Hindlimb muscle (tissue), 1 donor: ENCODE measurements at places on chromosomes 7 and 10.
A peak's percentile ranks its signal among the peaks of the same experiment; 100 is the strongest.

DNA sequence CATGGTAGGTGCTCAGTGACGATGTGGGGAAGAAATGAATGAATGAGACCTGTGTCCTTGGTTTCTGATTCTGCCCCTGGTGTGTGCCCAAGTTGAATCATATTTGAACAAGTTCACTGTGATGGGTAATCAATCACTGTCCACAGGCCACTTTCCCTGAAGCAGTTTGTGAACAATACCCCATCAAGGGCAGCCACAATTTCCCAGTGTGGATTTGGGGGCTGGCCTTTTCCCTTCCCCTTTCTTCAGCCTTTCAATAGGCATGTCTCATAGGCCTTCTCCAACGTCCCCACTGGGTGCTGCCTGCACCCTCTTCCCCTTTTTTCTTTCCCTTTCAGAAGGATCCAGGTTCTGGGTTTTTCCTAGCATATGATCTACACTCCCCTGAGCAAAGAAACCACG, 64.7 kb downstream of the CREB5 start:
- no peak for DNase-seq

DNA sequence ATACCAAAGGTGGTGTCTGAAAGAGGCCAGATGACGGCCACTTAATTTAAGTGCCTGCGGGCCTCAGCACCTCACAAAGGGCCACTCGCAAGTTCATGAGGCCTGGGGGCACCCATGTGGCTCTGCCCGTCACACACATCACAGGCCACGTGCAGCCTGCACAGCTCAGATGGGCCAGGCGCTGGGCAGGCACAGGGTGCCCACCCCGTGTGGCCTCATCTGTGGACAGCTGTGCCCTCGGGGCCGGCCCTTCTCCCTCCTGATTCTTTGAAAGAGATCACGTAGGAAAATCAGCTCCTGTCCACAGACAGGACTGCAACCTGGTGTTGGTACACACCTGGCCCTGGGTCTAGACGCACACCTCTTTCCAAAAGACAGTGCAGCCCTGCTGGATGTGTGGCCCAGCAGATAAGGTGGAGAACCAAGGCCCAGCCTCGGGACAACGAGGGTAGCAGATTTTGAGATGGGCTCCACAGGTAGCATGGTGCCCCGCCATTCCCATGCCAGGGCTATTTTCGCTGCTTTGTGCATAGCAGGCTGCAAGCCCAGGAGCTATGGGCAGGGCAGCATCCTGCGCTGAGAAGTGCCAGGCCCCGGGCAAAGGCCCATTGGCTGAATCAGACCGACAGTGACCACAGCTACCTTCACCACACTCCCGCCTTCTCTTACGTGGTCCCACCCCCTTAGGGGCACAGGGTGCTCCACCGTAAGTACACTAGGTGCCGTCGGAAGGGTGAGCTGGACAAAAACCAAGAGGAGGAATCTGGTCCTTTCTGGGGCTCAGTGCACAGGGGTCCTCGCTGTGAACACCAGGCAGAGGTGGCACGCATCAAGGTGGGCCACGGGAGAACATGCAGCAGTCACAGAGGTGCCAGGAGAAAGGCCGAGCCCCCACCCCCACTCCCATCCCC, 124.5 kb downstream of the EBF3 start:
- no peak for DNase-seq

GRCh38 chr10:97072851-97073665, 112.7 kb downstream of the SLIT1 start:
- peak; percentile 80 for DNase-seq

GRCh38 chr10:50593523-50594376, 30.0 kb downstream of the SGMS1 start:
- DNase-seq: no peak

DNA sequence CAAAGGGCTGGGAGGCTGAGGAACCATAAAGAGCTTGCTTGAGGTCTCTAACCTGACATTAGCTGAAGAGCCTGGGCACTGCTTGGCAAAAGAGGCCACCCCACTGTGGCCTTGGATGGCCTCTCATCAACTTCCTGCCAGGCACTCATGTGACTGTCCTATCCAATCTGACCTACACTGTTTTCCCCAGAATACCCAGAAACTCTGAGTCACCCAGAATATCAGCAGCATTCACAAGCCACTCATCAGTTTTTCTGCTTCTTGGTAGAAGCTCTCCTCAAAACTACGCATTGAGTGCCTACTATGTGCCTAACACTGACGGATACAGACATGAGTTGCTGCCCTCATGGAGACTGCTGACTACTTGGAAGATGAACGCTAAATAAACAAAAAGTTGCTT, 4.1 kb upstream of the NT5C2 start:
- DNase-seq: peak; percentile 25
